Aorta (tissue), 5 donors: ENCODE measurements at places on chromosomes 5 and 9. TPM values are rescaled to one million over a fixed set of nuclear protein-coding genes. Genes with fewer than 3 reads are reported as not detected.

GRCh38 chr5:181243018-181243563 lies 615 bp downstream of the RACK1 start:
- peak; percentile 81 for DNase-seq

DNA sequence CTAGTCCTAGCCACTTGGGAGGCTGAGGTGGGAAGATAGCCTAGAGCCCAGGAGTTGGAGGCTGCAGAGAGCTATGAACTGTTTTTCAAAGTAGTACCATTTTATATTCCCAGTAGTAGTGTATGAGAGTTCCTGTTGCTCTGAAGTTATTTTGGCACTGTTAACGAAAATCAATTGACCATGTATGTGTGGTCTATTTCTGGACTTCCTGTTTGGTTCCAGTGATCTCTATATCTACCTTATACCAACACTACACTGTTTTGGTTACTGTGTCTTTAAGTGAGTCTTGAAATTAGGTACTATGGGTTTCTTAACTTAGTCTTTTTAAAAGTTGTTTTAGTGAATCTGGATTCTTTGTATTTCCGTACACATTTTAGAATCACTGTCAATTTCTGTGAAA lies 13.6 kb downstream of the SLF1 start:
- no peak for DNase-seq

DNA sequence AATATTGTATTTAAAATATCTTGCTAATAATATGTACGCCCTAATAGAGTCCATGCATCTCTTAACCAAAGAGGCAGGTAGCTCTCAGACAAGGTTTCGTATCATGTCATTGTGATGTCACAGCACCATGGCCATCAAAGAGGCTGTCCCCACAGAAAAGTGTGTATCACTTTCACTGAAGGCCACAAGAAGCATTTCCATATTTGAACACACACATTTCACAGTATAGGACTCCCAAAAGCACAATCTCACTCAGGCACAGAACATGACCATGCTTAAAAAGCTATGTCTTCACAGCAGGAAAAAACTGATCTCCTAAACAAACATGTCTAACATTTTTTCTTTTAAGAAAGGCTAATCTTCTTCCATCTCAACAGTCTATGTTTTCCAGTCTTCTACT lies 133.8 kb downstream of the DENND1A start:
- DNase-seq, result no peak

DNA sequence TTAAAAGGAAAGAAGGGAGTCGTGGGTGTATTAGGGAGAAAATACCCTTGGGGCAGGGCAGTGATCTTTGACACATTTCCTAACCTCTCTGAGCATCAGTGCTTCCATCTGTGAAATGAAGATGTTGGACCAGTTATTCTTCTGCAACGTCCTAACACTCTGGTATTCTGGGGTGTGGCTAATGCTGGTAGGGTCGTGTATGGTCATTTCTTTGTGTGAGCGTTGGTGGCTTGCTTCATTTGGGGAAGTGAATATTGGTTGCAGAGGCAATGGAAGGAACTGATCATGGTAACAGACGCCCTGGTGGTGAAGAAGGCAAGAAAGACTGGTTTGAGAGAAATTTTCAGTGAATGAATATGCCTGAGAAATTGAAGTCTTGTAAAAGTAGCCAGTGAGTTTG lies 67.9 kb upstream of the TTC23L start:
- no peak for DNase-seq

GRCh38 chr9:83441390-83441789 lies 96.8 kb downstream of the FRMD3 start:
- no peak for DNase-seq

DNA sequence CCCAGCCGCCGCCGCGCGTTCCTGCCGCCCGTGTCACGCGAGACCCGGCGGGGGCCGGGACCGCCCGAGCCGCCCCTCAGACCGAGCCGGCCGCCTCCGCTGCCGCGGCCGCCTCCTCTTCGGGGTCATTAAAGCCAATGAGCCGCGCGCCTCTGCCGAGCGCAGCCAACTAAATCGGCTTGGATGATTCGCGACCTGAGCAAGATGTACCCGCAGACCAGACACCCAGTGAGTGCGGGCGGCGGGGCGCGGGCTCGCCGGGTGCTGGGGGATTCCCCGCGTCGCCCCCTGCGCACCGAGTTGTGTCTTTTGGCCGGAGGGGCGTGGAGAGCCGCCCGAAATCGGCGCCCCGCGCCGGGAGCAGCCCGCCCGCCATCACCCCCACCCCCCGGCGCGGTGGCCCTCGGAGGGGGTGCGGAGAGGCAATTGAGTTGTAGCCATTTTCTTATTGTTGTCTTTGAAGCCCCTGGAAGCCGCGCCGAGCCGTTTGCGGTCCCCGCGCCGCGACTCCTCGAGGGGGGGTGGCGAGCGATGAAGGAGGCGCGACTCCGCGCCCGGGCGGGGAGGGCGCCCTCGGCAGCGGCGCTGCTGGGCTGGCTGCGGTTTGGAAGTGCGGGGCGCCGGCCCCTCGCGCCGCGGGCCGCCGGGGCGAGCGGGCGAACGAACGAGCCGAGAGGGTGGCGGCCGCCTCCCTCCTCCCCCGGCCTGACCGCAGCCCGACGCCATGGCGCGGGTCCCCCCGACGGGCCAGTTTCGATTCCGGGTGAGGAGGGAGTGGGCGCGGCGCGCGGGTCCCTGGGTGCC lies 1.0 kb downstream of the TLE4 start:
- peak; percentile 88 for DNase-seq

DNA sequence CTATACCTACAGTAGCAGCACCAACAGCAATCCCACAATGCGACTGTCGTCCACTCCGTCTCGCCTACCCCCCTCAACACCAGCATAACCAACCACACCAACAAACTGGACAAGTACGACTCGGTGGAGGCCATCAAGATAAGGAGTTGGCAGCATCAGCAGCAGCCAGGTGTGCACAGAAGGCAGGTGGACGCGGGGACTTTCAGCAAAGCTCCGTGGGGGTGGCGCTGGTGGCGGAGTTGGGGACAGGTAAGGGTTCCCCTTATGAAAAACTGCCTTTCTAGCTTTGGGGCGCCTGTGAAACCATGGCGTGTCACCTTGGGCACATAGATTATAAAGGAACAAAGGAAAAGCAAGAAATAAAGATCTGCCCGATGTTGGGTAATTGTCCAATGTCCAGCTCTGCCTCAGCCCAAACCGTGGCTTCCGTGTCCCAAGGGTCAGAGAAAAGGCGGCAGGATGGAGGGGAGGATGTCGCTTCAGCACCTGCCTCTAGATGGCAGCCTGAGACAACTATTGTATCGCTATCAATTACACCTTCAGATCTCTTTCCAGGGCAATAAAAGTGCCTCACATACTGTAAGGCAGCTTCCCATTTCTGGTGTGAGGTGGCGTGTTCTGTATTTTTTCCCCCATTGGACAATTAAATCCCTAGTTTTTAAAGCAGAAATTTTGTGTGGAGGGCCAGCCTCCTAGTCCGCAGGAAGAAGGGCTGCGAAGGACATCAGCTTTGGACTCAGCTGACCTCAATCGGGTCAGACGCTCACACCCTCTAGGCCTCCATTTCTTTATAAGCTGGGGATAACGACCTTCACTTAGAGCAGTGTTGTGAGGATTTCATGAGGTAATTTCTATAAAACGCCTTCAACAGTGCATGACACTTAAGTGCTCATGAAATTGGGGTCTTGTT lies 58.8 kb downstream of the MTRR start:
- DNase-seq, result no peak

GRCh38 chr5:173831196-173831914 lies 56.8 kb upstream of the CPEB4 start:
- DNase-seq, result no peak

GRCh38 chr9:125472926-125473701 lies 211.5 kb downstream of the GAPVD1 start:
- DNase-seq, result peak; percentile 49

DNA sequence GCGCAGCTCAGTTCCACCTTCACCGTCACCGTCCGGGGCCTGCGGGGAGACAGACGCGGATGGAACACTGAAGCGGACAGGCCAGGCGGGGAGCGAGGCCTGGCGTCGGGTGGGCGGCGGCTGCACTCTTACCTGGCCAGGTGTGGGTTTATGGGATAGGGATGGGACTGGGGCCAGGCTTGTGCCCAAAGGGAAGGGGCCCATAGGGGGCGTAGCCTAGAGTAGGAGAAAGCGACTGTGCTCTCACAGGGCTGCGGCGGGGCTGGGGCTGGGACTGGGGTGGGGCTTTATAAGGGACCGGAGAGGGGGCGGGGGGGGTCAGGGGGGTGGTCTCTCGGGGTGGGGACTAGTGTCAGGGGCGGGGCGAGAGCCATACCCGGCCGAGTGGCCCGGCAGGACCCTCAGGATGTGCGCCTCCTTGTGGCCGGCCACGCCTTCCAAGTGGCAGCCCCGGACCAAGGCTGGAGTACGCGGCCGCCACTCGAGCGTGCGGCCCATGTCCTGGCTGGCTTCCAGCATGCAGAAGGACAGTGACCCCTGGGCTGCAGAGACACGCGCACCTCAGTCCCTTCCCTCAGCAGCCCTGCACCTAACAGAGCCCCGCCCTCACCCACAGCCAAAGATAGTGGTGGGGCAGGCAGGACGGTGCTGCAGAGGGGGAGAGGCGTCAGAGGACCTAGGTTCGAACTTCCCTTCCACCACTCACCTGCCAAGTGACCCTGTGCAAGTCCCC lies 22.8 kb downstream of the FPGS start:
- no peak for DNase-seq

DNA sequence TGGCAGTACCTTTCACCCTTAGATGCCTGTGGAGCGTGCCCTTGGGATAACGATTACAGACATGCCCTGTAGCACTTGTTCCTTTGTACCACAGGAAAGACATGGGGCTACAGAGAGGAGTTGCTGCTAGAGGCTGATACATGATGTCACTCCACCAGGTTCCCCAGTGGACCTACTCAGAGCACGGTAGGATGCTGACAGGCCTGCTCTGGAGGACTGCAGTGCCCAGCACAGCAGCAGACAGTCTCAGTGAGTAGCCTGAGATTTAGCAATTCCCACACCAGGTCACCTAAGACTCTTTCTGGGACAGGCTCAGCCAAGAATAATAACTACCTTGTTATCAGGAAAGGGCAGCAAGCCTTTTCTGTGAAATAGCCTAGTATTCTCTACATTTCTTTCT lies 28.8 kb downstream of the PDE4D start:
- DNase-seq, result no peak

- DNase-seq, result no peak
Observed at GRCh38 chr5:10286162-10286861, 21.4 kb downstream of the CMBL start.

- DNase-seq, result peak; percentile 35
Observed at GRCh38 chr9:126708178-126708577, 94.5 kb downstream of the LMX1B start.

- no peak for DNase-seq
Observed at GRCh38 chr9:131943351-131943841, 136.3 kb downstream of the MED27 start.

- no peak for DNase-seq
Observed at GRCh38 chr5:39816156-39816845, 391.5 kb upstream of the DAB2 start.

- no peak for DNase-seq
Observed at GRCh38 chr9:121887553-121888437, 205.3 kb downstream of the TTLL11 start.

GRCh38 chr9:88447431-88447830 lies 59.2 kb downstream of the SPIN1 start:
- no peak for DNase-seq

- DNase-seq, result no peak
Observed at GRCh38 chr9:131817627-131818026, 77.8 kb upstream of the RAPGEF1 start.

DNA sequence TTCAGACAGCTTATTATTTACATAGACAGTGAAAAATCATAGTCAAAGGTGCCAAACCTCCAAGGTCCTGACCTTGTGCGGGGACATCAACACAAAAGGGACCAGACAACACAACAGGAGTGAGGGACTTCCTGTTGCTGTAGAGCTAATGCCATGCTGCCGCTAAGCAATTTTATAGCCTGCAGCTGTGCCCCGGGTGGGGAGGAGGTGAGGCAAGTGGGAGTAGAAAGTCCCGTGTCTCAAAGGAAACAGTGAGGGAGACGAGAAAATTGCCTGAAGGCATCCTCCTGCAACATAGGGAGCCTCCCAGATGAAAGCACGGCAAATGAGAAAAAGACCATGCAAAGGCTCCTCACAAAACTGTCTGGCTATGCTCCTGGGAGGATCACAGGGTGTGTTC lies 58.8 kb downstream of the CAAP1 start:
- DNase-seq, result no peak

- no peak for DNase-seq
Observed at GRCh38 chr5:151931260-151931659, 6.6 kb upstream of the GLRA1 start.

DNA sequence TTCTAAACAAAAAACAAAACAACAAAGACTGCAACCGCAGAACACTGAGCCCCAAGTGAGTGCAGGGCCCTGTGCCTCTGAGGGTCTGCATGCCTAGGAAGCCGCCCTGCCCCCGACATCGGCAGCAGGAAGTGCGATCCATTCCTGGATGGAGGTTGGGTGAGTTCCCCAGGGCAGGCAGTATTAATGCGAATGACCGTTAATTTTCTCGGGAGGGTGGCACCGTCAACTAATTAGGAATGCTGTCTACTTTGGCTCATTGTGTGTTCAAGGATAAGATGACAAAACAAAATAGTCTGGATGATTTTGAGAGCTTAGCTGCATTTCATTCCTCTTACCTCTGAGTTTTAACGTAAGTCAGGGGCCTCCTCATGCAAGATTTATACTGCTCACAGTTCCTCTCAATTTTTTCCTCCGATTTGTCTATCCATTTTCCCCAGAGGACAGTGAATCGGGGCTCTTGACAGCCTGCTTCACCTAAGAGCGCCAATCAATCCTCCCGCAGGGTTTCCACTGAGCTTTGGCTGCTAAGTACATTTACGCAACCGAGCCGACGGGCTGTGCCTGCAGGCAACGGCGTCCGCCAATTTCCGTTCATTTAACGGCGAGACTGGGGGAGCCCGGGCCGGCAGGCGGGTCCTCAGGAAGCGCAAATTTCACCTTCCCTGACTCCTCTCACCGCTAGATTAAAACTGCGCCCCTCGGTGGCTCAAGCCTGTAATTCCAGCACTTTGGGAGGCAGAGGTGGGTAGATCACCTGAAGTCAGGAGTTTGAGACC lies 2.9 kb upstream of the NXNL2 start:
- no peak for DNase-seq

The PCDHA8 gene
- total RNA-seq, result 0.16 TPM

The PCDHGA7 gene
- 6.4 TPM for total RNA-seq

The C9orf43 gene
- not detected for total RNA-seq

The SHC3 gene
- total RNA-seq, result 6.9 TPM

The C9orf50 gene
- 0.62 TPM for total RNA-seq

The CAMK4 gene
- 0.90 TPM for total RNA-seq

The FLT4 gene
- 22.1 TPM for total RNA-seq

The PKN3 gene
- total RNA-seq, result 7.1 TPM

The LCN9 gene
- not detected for total RNA-seq

The NR4A3 gene
- total RNA-seq, result 12.8 TPM

The TERT gene
- not detected for total RNA-seq

The CDHR2 gene
- total RNA-seq, result not detected

The ACOT12 gene
- 0.45 TPM for total RNA-seq
